ENCODE measurements at places on chromosomes 7 and 10. TPM values are rescaled to one million over a fixed set of nuclear protein-coding genes. Genes with fewer than 3 reads are reported as not detected.

GRCh38 chr10:21368728-21369425 is 156.6 kb downstream of the SKIDA1 start:
- no peak for DNase-seq

DNA sequence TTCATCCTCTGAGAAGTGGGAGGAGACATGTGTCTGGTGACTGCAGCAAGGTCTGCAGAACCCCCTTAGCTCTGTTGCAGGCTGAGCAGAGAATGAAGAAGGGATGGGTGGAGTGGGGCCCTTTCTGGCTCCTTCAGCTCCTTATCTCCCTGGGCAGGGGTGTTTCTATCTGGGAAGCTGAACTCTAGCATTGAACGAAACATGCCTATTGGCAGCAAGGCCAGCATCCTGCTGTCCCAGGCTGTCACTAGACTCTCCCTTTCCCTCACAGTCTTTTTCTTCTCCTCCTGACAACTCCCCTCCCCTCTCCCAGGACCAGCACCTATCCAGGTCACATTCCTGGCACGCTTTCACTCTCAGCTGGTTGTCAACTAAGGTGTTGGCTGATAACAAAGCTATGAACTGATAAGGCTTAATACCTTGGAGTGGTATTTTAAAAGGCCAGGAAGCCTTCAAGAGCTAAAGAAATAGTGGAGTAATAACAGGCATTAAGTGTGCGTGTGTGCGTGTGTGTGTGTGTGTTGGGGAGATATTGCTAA is 128.8 kb upstream of the FZD8 start:
- DNase-seq = no peak

GRCh38 chr10:20474064-20474463 is 423.0 kb downstream of the NEBL start:
- DNase-seq = no peak

DNA sequence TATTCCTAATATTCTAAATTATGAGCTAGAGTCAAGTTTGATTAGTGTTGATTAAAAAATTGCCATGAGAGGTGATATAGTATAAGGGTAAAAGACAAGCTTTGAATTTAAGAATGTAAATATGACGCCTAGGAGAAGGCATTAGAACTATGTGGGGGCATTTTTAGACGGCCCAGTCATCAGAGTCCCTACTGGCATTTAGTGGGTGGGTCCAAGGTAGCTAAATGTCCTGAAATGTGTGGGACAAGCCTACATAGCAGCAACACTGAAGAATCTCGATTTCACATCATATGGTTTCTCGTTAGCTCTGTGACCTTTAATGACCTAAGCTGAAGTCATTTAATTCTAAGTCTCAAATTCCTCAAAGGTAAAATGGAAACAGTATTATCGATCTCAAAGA is 133.5 kb downstream of the SGMS1 start:
- no peak for DNase-seq

DNA sequence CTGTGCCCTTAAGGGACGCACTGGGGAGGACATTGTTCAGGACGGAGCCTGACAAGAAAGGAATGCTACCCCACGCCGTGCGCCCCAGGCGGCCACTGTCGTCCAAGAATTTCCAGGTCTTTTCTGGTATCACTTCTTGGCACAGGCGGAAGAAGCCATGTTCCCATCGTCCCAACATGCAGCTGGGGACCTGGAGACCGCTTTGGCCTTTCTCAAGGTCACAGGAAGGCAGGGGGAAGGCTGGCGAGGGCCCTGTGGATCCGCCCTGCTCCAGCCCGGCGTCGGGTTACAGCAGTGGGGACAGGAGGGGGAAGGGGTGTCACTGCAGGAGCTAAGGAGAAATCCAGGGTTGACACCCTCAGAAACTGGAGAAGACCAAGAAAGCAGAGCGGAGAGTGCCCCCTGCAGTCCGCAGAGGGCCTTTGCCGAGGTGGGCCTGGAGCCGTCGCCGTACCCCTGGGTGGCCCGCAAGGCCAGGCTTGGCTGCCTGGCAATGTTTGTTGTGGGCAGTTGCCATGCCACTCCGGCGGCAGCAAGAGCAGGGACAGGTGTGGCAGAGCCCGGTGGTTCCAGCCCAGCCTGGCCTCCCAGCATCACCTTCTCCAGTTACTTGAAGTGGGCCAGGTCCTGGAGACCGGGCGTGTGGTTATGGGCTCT is 104.1 kb downstream of the LHPP start:
- DNase-seq = no peak

GRCh38 chr7:3650844-3651243 is 349.8 kb downstream of the SDK1 start:
- DNase-seq = no peak

GUSB gene
- 17.7 TPM for total RNA-seq

VIPR2 gene
- not detected for total RNA-seq

All from epithelial cell of proximal tubule (primary cell).